Stimulated activated effector memory CD8-positive, alpha-beta T cell treated with anti-CD3 and anti-CD28 coated beads, Interleukin-12 subunit alpha, Interleukin-12 subunit beta, amount 100 ng/mL, for 72 hours (primary cell): ENCODE measurements at places on chromosomes 11 and 22.

DNA sequence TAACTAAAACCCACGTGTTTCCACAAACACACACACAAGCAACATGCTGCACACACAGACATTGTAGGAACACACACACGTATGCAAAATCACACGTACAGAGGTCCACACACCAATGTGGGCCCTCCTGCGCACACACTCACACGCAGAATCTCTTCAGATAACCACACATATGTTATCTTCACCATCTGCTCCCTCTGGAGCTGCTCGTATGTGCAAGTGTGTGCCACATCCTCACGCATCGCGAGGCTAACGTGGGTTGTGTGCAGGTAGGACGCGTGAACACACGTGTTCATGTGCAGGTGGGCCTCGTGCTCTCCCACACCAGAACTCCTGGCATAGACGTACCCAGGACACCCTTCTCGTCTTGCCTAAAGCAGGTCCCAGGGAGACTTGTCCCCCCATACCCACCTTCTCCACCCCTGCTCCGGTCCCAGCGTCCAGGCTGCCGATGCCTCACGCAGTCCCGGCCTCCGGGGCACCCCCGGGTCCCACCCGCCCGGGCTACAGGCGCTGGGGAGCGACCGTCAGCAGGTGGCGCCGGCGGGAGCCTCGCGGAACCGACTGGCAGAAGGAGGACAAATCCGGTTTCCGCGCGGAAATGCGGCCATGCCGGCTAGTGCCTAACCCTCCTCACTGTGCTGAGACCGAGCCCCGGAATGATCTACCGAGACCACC is 10.3 kb upstream of the IGSF9B start:
- peak; percentile 70 for DNase-seq

- peak; percentile 76 for DNase-seq
These were observed 2.6 kb downstream of the KLHDC7B start for GRCh38 chr22:50548040-50548920.

DNA sequence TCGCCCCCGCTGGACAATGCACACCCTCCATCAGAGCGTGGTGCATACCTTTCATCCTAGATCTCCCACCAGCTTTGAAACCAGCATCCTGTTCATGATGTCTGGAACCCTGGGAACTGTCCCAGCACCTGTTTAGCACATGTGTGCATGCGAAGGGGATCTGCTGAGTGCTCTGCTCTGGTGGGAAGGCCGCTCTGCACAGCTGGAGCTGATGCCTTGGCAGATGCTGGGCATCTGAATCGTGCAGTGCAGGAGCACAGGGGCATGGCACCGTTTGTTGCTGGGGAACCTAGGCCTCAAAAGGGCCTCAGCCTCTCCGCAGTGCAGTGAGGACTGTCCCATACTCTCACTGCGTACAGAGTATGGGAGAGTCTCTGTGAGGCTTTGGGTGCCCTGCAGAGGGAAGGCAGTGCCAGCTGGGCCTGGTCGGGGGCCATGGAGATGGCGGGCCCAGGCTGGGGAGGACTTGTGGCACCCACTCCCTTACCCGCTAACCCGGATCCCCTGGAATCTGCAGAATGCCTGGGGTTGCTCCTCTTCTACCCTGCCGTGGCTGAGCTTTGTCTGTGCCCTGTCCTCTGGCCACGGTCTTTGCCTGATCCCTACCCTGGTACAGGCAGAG is 72.9 kb upstream of the ATXN10 start:
- no peak for DNase-seq

- no peak for DNase-seq
These were observed 68.7 kb downstream of the ZNRF3 start for GRCh38 chr22:28951969-28952521.

DNA sequence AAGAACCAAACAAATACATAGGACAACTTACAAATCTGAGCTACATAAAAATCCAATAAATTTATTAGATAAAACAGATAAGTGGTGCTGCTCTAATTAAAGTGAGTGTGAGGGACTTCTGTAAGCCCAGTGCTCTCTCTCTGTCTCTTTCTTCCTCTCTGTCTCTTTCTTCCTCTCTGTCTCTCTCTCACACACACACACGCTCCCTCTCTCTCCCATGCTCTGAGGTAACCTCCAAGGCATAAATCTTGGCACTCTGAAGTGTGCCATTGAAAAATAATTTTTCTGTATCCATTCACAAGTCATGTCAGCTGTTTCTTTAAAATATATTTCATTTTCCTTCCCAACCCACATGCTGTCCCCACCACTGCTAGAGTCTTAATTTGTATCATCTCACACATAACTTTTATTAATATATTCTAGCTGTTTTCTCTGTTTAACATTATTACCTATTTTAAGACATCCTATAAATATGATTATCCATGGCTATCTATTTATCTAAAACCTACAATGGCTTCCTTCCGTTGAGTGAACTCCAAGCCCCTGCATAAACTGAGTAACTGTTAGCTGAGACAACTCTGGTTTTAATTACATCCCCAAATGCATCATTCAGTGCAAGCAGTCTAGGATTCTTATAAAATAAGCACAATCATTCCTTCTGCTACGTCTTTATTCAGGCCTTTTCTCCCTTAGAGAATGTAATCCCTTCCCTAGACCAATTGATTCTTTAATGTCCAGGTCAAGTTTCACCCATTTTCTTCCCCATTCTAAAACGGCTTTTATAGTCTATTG is 57.4 kb upstream of the SLC5A12 start:
- no peak for DNase-seq

DNA sequence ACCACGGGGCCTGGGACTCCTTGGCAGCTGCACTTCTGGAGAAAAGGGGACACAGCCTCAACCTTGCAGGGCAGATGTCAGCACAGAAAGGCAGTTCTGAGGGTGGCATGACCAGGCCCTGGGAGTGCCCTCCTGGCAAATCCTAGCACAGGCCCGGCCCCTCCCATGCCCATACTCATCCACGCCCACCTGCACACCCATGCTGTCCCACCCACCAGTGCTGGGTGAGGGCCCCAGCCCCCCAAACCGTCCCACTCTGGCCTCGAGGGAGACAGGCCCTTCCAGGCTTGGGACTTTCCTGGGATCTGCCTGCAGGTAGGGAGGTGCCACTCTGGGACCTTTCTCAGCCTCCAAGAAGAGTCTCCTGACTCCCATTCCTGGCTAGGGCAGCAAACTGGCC is 10.1 kb downstream of the DUSP8 start:
- DNase-seq, result no peak

DNA sequence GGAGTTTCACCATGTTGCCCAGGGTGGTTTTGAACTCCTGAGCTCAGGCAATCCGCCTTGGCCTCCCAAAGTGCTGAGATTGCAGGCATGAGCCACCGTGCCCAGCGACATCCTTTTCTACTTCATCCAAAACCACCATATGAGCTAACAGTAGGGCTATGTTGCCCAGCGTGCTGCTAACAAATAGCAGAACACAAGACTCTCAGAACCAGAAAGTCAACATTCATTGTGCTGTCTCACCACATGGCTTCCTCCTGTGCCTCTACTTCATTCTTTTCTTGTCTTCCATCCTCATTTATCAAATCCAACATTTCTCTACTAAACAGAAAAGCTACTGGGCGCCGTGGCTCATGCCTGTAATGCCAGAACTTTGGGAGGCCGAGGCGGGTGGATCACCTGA is 12.0 kb upstream of the DENND5A start:
- no peak for DNase-seq

DNA sequence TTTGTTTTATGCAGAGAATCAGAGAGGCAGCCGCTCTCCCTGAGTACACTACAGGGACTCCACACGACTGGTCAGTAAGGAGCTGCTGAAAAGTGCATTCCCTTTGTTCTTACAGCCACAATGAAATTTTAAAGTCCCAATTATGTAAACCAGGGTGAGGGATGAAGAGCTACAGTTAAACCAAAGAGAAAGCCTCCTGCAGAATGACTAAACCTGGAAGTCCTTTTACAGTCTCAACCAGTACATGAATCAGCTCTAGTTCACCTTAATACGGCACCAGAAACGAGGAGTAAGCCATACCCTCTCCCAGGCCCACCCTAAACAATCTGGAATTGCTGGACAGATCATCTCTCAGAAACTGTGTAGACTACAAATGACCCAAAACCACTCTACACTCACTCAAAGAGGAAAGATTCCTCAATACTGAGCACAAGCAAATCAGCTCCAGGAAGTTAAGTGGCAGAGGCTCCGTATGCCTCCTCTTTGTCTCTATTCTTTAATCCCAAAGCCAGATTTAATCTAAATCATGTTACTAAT is 113.1 kb downstream of the RBFOX2 start:
- no peak for DNase-seq

- DNase-seq, result no peak
These were observed 26.8 kb downstream of the WBP2NL start for GRCh38 chr22:42025421-42025820.

- no peak for DNase-seq
These were observed 6.3 kb downstream of the RCOR2 start for GRCh38 chr11:63910675-63911074.

- DNase-seq, result no peak
These were observed 1.4 kb downstream of the KDM2A start for GRCh38 chr11:67120456-67120855.

DNA sequence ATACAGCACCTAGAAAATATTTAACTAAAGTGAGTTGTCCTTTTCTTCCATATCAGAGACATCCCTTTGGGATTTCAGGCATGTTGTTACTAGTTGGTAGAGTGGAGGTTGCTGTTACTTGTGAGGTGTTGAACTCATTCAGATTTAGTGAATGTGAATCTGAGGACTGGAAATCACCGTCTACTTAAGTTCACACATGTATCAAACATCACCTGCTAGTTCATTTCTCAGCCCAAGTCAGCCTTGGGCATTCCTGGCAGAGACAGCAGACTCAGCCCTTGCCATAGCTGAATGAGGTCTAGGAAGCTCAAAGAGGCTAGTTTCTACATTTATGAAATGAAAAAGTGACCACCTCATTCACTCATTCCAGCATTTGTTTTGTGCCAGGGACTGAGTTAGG is 9.7 kb downstream of the KDELR3 start:
- DNase-seq, result no peak

DNA sequence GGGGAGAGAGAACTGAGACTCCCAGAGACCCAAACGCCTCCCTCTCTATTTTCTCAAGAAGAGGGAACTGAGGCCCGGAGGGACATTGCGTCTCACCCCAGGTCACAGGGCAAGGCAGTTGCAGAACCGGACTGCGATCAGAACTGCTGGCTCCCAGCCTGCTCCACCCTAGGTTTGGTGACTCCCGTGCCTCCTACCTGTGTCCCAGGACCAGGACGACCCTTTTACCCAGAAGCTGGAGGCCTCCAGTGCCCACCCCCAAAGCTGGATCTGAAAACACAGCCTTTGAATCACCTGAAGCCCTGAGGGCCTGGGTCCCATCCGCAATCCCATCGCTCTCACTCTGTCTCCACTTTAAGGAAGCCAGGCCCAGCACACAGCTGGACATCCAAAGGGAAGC is 1.4 kb downstream of the GSTT4 start:
- no peak for DNase-seq

GRCh38 chr11:15845261-15845660 is 511.1 kb downstream of the SOX6 start:
- DNase-seq, result no peak

- DNase-seq, result no peak
These were observed 67.8 kb upstream of the CHST1 start for GRCh38 chr11:45733176-45733575.

DNA sequence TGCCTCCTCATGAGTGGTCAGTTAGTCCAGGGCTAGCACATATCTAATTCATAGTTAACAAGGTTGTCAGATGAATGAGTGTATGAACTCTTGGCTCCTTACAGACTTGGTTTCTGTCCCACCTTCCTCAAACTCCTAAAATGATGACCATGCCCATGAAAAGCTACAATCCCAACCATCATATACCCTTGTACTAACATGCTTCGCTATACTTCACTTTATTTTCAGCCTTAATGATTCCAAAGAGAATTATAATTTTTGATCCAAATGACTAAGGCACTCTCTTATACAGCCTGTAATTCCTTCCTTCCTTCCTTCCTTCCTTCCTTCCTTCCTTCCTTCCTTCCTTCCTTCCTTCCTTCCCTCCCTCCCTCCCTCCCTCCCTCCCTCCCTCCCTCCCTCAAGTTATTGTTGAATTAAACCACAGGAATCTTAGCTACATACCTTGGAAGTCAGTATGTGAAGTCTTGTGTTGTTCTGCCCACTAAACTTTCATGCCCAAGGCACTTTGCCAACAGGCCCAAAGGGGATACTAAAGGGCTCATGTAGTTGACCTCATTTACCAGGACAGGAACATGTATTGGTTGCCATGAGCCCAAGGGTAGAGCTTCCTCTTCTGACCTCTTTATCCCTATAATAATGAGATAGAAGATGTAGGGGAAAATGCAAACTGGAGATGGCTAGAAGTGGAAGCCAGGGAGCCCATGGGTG is 37.4 kb downstream of the CALCA start:
- no peak for DNase-seq

DNA sequence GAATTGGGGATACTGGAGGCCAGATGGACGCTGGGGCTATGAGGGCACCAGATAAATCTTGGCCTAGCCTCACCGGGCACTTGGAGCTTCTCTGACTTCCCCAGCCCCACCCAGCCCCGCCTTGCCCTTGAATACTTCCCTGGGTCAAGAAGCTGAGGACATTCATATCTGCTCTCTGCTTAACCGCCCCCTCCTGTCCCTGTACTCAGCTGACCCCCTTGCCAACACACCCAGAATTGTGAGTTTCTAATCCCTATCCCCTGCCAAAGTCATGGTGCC is 22.0 kb downstream of the FADS3 start:
- no peak for DNase-seq

DNA sequence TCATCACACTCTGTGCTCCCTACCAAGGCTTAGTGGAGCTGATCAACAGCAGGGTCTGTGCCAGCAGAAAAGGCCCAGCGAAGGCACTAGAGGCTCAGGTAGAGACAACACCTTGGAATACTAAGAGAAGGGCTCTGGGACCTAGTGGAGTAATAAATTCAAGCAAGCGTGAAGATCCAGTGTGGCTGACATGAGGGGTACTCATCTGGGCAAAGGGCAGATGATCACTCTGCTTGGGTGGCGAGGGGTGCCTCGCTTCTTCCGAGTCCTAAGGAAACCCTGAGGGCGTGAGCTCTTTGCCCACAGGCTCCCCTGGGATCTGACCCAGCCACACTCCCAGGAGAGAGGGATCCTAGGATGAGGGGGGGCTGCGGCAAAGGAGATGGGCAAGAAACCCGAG is 3.5 kb upstream of the TPBGL start:
- DNase-seq, result no peak

GRCh38 chr11:65096926-65097325 is 912 bp downstream of the VPS51 start:
- no peak for DNase-seq

DNA sequence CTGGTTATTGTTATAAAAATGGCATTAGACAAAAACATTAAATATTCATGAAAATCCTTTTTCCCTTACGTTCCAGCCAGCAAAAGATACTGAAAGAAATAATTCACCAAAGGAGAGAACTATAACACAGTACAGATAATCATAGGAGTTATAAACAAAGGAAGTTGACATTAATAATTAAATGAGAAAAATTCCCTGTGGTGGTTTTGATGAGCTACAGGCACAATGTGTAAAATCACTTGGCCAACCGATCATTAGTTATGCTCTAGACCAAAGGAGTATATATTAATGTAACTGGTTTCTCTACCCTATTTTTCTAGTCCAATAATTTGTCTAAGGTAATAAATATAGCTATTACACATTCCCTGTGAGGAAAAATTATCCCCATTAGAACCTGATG is 534.7 kb downstream of the CNTN5 start:
- DNase-seq, result no peak

GRCh38 chr22:35842954-35843353 is 125.3 kb downstream of the APOL5 start:
- no peak for DNase-seq
